ENCODE measurements at places on chromosomes 6 and 20.

GRCh38 chr6:9116026-9116425, 680.7 kb upstream of the SLC35B3 start:
- no peak for DNase-seq

DNA sequence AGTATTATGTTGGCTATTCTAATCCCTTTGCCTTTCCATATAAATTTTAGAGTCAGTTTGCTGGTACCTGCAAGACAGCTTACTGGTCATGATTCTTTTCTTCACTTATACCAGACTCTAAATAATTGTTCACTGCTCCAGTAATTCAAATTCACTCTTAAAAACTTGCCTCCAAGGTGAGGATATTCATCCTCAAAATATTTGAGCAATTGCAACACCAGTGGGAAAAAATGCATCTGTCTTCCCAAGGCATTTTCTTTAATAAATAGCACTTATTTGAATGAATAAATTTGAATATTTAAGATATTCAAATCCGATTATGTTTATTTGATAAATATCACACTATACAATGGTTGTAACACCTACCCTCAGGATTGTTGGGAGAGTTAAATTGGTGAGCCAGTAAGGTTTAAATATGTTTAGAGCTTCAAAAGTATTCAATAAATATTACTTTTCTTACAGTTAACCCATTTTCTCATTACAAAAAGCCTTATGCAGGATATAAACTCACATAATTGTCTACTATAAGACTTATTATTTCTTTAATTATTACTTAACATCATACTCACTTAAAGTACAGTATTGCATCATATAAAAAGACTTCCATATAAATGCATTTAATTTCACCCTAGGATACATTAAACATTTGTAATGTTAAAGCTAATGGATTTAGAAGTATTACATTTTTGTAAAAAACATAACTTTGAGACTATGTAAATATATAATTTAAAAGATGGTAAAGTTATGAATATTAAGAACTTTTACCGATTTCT, 285.6 kb downstream of the SAMD5 start:
- no peak for DNase-seq

GRCh38 chr6:38259736-38260135, 380.0 kb downstream of the BTBD9 start:
- DNase-seq, result no peak

GRCh38 chr6:105993341-105994117, 92.6 kb upstream of the PRDM1 start:
- no peak for DNase-seq

DNA sequence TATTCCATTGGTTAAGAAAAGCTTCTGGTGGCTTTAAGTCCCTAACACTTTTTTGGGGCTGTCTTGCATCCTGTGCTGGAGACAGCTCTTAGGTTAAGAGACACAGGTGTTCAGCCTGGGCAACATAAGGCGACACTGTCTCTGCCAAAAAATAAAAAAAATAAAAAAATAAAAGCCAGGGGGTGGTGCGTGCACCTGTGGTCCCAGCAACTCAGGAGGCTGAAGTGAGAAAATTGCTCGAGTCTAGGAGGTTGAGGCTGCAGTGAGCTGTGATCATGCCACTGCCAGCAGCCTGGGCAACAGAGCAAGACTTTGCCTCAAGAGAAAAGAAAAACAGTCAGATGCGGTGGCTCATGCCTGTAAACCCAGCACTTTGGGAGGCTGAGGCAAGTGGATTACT, 55.6 kb upstream of the ZMYND8 start:
- no peak for DNase-seq

DNA sequence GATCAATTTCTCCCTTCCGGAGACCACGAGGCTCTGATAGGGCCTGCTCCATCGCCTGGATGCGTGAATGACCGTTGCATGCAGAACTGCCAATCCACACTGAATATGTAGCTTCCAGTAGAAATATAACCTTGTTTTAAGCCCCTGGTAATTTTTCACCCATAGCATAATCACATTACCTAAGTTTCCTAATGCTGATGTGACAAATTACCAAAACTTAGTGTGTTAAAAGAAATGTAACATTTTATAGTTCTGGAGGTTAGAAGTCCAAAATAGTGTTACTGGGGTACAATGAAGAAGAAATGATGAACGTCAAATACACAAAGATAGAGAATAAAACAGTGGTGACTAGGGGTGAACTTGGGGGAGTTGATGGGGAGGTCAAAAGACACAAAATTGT, 22.0 kb upstream of the SIRPD start:
- DNase-seq, result no peak

DNA sequence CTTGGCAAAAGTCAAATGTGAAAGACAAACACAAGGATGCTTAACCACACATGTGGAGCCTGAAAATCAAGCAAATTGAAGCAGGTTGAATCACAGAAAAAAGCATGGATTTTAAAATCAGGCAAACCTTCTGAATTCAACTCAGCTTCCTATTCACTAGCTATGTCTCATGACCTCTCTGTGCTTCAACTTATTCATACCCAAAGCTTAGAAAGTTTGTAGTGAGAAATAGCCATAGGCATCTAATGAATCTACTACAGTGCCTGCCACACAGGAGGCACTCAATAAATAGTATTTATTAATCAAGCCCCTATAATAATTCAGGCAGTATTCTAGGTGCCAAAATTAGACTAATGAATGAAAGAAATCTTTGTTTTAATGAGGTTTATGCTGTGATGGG, 112.2 kb upstream of the TNFAIP3 start:
- DNase-seq, result no peak

DNA sequence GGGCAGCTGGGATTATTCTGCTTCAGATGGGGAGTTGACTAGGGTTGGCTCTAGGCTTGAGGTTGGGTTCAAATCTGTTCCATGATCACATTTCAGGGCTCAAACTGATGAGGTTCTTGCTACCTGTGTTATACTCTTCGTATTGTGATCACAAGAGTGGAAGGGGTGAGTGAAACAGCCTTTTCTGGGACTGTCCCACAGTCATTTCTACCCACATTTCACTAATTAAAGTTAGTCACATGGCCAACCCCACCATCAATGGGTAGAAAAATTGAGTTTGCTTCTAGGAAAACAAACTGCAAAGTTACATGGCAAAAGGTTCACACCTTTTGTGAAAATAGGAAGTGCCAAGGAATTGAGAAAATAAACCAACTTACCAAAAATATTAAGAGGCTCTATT, 33.5 kb upstream of the BMP2 start:
- DNase-seq, result no peak

- DNase-seq, result no peak
These were observed 36.0 kb downstream of the DNAH8 start for GRCh38 chr6:38750968-38751615.

Data from CD4-positive, alpha-beta T cell treated with Interleukin-17A for 1 hour (primary cell).